ENCODE measurements at places on chromosomes 1 and 21. TPM values are rescaled to one million over a fixed set of nuclear protein-coding genes. Genes with fewer than 3 reads are reported as not detected.

- no peak overlapping the region for H3K27ac ChIP-seq
- H3K4me3 ChIP-seq = no peak overlapping the region
- H3K27me3 ChIP-seq = peaks cover 2% of the 10 kb centered on the region
These were observed 54.0 kb downstream of the CLIC6 start for GRCh38 chr21:34722684-34723300.

GRCh38 chr1:154533952-154534844 lies 24.3 kb downstream of the UBE2Q1 start:
- H3K36me3 ChIP-seq = peaks cover 5% of the 10 kb centered on the region
- H3K4me3 ChIP-seq = no peak overlapping the region
- DNase-seq = peak; percentile 27
- no peaks in the 10 kb centered on the region for H3K4me1 ChIP-seq

- no peak for DNase-seq
- H3K27me3 ChIP-seq = peaks cover 5% of the 10 kb centered on the region
- no peaks in the 10 kb centered on the region for H3K36me3 ChIP-seq
- H3K4me1 ChIP-seq = peaks cover 9% of the 10 kb centered on the region
These were observed 134.2 kb downstream of the PGBD5 start for GRCh38 chr1:230291731-230292620.

GRCh38 chr1:221161571-221162041 lies 282.4 kb downstream of the HLX start:
- H3K27me3 ChIP-seq = no peaks in the 10 kb centered on the region
- no peak for DNase-seq
- H3K27ac ChIP-seq = no peak overlapping the region

DNA sequence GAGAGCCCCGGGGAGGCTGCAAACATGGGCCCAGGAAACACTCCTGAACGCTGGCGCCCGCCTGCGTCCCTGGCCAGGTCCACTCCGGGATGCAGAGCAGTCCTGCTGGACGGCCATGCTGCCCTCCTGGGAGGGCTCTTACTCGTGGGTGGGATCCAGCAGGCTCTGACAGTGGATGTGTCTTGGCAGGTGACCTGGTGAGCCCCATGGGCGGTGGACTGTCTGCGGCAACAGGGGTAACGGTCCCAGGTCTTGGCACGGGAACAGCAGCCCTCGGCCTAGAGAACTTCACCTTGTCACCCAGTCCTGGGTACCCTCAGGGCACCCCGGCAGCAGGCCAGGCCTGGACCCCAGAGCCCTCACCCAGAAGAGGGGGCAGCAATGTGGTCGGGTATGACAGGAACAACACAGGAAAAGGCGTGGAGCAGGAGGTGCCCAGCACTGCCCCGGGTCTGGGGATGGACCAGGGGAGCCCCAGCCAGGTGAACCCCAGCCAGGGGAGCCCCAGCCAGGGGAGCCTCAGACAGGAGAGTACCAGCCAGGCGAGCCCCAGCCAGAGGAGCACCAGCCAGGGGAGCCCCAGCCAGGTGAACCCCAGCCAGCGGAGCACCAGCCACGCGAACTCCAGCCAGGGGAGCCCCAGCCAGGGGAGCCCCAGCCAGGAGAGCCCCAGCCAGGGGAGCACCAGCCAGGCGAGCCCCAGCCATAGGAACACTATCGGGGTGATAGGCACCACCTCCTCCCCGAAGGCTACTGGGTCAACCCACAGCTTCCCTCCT lies 39.8 kb downstream of the UMODL1 start:
- peaks cover 10% of the 10 kb centered on the region for H3K4me1 ChIP-seq
- H3K27ac ChIP-seq = no peak overlapping the region
- no peak overlapping the region for H3K4me3 ChIP-seq
- no peaks in the 10 kb centered on the region for H3K36me3 ChIP-seq
- no peak for DNase-seq

DNA sequence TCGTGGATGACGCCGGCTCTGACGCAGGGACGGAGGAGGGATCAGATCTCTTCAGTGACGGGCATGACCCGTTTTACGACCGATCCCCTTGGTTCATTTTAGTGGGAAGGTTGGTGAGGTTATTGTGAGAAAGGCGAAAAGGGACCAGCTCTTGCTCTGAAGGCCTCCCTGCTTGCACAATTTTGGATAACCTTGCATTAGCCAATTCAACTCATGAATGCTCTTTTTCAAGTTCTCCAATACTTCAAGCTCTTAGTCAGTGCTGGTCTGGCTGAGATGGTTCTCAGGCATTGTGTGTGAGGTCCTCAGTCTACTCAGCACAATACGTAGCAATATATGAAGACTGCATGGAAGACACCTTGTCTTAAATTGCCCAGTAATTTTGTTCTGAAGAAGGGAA lies 72.6 kb upstream of the PGD start:
- no peak for DNase-seq
- peaks cover 2% of the 10 kb centered on the region for H3K27me3 ChIP-seq
- H3K27ac ChIP-seq = no peak overlapping the region
- no peaks in the 10 kb centered on the region for H3K36me3 ChIP-seq

DNA sequence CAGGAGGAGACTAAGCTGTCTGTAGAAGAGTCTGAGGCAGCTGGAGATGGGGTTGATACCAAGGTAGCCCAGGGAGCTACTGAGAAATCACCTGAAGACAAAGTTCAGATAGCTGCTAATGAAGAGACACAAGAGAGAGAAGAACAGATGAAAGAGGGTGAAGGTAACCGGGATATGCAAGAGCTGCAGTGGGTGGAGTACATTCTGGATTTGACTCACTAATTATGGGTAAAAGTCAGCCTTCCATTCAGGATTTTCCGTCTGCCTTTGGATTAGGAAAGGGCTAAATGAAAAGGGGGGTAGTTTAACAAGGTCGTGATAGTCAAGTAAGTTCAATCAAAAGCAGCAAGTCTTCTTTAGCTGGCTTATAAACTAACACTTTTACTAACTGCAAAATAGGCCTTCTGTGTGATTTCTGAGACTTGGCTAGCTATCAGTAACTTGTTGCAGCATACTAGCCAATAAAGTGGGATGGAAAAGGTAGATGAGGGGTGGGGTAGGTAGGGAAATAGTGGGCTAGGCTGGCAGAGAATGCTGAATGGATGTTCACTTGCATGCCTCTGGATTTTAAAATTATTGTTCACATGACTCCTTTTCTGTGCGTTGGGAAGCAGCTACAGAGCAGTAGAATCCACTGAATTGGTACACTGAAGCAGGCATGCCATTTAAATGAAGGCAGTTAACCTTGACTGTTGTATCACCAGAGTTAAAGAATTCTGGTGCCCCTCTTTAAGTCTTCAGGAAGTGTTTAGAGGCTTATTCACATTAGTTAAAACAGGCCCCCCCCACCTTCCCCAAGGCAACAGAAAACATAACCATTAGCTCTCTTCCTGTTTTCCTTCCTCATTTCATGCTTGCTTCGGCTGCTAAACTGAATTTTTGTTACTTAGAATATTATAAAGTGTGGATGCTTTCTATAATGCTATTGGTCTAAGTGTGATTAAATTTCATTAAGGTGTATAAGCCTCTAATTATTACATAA lies 15.4 kb downstream of the CCDC17 start:
- H3K27ac ChIP-seq = no peak overlapping the region
- no peaks in the 10 kb centered on the region for H3K36me3 ChIP-seq
- H3K27me3 ChIP-seq = peaks cover 2% of the 10 kb centered on the region
- peaks cover 10% of the 10 kb centered on the region for H3K4me1 ChIP-seq
- H3K4me3 ChIP-seq = no peak overlapping the region

- DNase-seq = no peak
- peak overlapping the region; percentile 100 for H3K27ac ChIP-seq
- peaks cover 14% of the 10 kb centered on the region for H3K4me1 ChIP-seq
- peak overlapping the region; percentile 97 for H3K4me3 ChIP-seq
- H3K36me3 ChIP-seq = no peaks in the 10 kb centered on the region
These were observed 442 bp upstream of the RUSC1 start for GRCh38 chr1:155320252-155320651.

DNA sequence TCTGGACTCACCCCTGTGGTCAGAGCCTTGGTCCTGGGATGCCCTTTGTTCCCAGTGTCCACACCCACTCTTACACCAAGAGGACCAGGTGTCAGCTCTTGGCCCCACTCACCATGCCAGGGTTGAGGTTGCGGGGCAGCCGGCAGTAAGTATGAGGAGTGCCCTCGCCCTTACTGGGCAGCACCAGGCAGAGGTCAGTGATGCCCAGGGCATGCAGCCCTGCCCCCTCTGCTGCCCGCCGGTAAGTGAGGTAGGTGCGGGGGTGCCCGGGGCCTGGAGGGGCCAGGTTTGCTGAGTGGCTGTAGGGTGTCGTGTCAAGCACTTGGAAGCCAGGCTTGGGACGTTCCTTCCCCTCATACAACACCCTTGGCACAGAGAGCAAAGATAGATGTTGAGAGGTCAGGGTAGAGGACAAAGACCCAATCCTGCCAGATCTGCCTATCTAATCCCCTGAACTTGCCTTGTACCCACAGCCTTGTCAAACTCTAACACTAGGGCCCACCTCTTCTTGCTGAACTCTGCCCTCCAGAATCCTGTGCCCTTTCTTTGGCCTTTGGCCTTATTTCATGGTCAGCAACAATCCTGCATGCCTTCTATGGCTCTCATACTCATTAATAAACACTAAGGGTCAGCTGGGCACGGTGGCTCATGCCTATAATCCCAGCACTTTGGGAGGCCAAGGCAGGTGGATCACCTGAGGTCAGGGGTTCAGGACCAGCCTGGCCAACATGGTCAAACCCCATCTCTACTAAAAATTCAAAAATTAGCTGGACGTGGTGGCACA lies 3.6 kb downstream of the DENND4B start:
- H3K4me1 ChIP-seq = peaks cover 3% of the 10 kb centered on the region
- H3K27me3 ChIP-seq = peaks cover 9% of the 10 kb centered on the region
- H3K36me3 ChIP-seq = no peaks in the 10 kb centered on the region
- H3K4me3 ChIP-seq = no peak overlapping the region

DNA sequence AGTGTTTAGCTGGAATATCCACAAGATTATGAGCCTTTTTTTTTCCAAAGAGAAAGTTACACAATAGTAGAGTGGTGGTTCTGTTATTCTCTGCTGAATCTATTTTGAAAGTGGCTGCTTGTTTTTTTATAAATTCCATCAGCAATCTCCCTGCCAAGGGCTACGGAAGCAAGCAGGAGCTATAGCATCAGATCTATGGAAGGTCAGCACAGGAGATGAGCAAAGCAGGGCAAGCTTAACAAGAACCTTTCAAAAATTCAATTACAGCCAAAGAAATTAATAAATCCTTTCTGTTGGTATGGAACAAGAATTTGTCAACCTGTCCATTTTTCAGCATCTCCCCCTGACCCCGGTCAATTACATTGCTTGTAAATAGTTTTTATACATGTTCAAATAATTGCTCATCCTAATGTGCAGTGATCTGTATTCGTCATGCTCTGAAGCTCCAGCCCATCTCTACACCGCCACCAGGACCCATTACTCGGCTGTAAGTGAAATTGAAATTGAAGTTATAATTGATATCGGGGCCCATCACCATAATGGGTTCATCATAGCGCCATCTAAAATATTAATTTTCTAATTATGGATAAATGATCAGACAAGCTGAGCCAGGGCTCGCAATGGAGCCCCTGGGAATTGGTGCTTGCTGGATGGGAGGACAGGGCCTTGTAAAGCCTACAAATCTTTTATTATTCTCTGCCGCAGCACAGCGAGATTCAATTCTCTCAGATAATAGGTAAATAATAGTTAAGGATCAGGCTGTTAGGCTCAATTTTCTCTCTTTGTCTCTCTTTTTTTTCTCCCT lies 215.1 kb downstream of the ATG4C start:
- no peak overlapping the region for H3K4me3 ChIP-seq
- no peaks in the 10 kb centered on the region for H3K36me3 ChIP-seq
- no peak overlapping the region for H3K27ac ChIP-seq
- H3K27me3 ChIP-seq = no peaks in the 10 kb centered on the region
- peaks cover 44% of the 10 kb centered on the region for H3K4me1 ChIP-seq

The SPATA1 gene
- total RNA-seq = 1.3 TPM

The RPTN gene
- total RNA-seq = not detected

The OR14K1 gene
- not detected for total RNA-seq

Measured in glutamatergic neuron (in vitro differentiated cells).